ENCODE measurements at places on chromosomes 5 and 9. TPM values are rescaled to one million over a fixed set of nuclear protein-coding genes. Genes with fewer than 3 reads are reported as not detected.

GRCh38 chr9:109600142-109600541 is 102.0 kb upstream of the PTPN3 start:
- DNase-seq: no peak
- H3K36me3 ChIP-seq: no peaks in the 10 kb centered on the region
- no peak overlapping the region for H3K27ac ChIP-seq
- no peaks in the 10 kb centered on the region for H3K4me1 ChIP-seq

DNA sequence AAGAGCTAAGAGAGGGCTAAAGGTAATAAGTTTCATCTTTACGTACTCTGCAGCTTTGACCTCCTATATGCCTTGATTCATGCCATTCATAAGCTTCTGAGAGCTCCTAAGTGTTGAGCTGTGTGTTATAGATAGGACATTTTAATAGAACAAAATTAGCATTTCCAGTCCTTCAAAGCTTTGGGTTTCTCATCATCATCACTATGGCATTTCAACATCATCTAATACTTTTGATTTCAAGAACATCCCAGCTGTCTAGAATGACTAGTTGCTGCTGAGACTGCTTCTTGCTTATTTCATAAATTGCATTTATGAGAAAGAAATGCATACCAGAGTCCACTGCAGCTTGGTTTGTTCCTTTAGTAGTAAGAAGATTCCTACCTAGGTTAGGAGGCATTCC is 201.7 kb downstream of the SGCD start:
- H3K4me3 ChIP-seq: no peak overlapping the region
- no peaks in the 10 kb centered on the region for H3K4me1 ChIP-seq
- no peak for DNase-seq
- H3K27ac ChIP-seq: no peak overlapping the region
- no peaks in the 10 kb centered on the region for H3K27me3 ChIP-seq

The PCDHA5 gene
- total RNA-seq: not detected

The SOHLH1 gene
- total RNA-seq: not detected

Measured in CD4-positive, alpha-beta memory T cell (primary cell).